Cardiac muscle cell (in vitro differentiated cells and primary cell): ENCODE measurements at places on chromosomes 5 and 9. TPM values are rescaled to one million over a fixed set of nuclear protein-coding genes. Genes with fewer than 3 reads are reported as not detected.

DNA sequence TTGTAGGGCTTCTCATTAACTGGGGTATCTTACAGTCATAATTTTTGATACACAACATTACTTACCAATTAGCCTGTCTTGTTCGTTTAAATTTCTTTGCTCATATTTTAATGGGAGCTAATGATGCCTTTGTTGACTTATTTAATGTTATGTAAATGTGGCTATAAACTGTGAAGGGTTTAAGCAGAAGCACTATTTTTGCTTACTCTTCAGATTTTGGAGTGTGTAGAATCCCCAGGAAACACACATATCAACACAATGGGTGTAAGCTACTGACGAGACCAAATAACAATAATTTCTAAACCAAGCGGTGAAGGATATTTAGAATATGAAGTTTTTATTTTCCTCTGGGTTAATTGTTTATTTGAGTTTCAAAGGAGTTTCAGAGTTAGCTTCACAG is 452.5 kb downstream of the EBF1 start:
- no peak for DNase-seq

- peak; percentile 41 for DNase-seq
These were observed 5.7 kb upstream of the GAPVD1 start for GRCh38 chr9:125255781-125256391.

GRCh38 chr9:36898431-36899020 is 135.5 kb downstream of the PAX5 start:
- DNase-seq, result no peak

Gene GMCL2
- not detected in 2 replicates for polyA plus RNA-seq

Gene PDCD1LG2
- polyA plus RNA-seq, result 0.16 TPM in 1 of 2 replicates, not detected in the other
